Posterior cingulate gyrus (tissue), 11 donors: ENCODE measurements at places on chromosomes 7 and 10.

GRCh38 chr7:50145801-50146338 lies 52.8 kb upstream of the ZPBP start:
- no peak for DNase-seq

- no peak for DNase-seq
Observed at GRCh38 chr10:74383642-74384041, 232.6 kb downstream of the ADK start.

GRCh38 chr10:112915590-112916572 lies 34.2 kb upstream of the TCF7L2 start:
- DNase-seq: no peak

DNA sequence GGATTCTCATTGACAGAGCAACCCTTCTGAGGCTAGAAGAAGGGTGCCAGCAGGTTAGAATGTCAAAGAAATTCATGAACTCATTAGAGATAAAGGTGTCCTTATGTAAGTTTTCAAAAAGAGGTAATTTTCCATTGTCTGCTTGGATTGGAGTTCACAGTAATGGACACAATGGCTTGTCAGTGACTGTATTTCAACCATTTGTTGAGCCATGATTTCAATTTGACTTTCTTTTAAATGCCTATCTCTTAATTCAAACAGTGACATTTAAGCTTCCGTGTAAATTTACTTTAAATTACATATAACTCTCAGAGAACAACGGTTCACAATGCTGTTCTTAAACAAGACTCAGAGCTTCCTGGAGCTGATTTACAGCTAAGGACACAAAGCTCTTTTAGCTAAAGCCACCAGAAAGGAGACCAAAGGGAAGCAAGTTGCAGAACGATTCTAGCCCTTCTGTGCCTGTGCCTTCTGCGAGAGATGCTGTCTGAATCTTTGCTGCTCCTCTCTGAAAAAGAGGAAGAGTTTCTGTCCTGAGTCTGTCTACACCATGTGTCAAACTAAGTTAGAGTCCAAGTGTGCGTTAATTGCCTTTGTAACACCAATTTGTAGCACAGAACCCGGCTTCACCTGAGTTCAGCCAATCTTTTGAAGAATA lies 42.2 kb upstream of the PFKP start:
- no peak for DNase-seq

- DNase-seq: no peak
Observed at GRCh38 chr7:93601363-93601762, 26.8 kb upstream of the CALCR start.

- DNase-seq: no peak
Observed at GRCh38 chr10:7853890-7854289, 35.6 kb downstream of the TAF3 start.
